ENCODE measurements at places on chromosomes 3 and 15.

DNA sequence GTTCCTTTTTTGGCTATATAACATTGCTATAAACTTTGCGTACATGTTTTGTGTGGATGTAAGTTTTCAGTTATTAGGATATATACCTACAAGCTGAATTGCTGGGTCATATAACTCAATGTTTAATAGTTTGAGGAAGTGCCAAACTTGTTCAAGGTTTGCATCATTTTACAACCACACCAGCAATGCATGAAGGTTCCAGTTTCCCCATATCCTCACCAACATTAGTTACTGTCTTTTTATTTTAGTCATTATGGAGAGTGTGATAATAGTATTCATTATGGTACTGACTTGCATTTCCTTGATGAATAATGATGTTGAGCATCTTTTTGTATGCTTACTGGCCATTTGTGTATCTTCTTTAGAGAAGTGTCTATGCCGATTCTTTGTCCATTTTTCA, 112.3 kb downstream of the NR1I2 start:
- DNase-seq, result no peak

DNA sequence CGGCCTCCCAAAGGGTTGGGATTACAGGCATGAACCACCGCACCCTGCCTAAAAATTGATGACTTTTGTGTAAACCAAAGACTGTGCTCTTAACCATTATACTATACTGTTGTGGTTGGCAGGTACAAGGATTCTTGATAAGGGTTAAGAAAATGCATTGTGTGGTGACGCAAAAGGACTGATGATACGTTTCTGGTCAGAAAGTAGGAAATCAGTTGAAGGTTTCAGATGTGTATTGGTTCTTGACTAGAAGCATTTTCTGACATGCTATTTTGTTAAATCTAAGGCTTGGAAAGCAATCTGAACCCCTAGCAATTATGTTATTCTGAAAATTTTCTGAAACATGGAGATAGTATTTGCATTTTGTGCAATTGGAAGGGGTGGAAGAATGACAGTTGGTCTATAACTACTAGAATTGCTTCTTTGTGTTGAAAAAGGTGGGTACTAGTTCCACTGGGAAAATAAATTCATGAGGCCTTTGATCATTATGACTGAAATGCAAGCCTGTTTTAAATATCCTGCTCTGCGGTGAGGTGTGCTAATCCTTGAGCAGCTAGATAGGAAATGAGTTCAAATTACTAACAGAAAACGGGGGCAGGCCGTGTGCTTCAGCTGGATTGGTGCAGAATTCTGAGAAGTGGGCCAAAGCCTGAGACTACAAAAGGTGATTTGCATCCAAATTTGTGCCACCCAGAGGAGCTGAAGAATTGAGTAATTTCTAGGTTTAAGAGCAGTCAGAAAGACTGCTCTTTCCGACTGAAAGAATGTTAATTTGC, 66.0 kb upstream of the LRRFIP2 start:
- DNase-seq, result no peak

GRCh38 chr15:69474846-69475455, 22.3 kb downstream of the RPLP1 start:
- no peak for DNase-seq

DNA sequence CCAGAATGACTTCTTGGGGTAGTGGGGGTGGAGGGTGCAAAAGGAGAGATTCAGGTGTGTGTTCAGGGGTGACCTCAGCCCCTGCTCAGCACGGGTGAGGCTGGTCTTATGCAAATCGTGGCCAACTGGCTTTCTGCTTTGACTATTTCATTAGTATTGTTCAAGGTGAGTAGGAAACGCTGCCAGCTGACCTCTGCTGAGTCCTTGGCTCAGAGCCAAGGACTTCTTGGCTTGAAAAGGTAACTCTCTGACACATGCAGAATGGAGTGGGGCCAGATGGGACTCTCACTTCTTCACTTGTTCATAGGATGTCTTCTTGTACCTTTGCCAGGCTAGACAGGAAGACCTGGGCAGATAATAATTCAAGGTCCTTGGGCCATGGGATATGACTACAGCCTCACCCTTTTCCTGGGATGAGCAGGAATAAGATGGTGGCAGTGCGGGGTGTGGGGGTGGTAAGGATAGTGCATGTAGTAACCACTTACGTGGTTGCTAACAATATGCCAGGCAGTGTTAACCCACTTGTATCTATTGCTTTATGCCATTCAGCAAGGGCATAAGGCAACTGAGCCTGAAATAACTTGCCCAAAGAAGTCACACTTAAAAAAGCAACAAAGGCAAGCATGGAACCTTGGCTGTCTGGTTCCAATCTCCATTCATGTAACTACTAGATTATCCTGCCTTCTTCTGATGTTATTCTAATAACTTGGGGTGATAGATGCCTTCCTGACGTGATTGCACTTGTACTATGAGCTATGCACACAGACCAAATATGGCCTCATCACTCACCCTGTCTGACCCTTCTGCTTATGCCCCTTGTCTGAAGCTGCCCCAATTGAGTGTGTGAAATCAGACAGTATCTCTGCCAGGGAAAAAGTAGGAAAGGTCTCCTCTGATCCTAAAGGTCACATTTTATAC, 193.1 kb downstream of the NR1D2 start:
- no peak for DNase-seq

DNA sequence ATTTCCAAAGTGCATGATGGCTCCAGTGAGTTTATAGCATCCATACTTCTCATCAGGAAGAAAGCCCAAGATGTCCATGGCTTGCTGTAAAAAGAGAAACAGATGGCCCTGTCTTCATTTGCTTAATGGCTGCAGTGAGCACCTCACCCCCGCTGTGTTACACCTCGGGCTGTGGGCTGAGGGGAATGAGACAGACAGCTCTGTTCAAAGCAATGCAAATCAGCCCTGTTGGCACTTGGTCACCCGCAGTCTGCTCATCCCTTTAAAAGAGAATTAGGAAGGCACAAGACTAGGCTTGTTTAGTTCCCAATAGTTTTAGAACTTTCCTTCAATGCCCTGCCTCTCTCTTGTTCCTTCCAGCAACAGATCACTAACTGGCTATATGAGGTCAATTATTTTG, 25.2 kb downstream of the MYH15 start:
- DNase-seq, result no peak

GRCh38 chr3:169147238-169148008, 516.1 kb downstream of the MECOM start:
- DNase-seq, result peak; percentile 68

DNA sequence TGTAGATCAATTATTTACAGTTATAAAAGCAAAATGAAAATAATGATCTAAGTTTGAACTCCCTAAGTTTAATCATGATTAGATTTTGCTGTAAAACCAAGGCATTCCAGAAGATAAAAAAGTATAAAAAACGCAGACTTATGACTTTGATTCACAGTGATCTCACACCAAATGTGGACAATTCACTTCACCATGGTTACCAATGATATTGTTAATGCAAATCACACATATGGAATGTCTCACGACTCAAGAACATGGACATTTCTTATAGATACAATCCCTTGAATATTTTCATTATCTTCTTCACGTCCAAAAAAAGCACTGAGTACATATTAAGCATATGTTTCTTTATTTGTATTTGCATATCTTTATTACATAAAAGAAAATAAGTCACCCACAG, 1054.2 kb downstream of the NAALADL2 start:
- no peak for DNase-seq
